ENCODE measurements at places on chromosomes 4 and X.

DNA sequence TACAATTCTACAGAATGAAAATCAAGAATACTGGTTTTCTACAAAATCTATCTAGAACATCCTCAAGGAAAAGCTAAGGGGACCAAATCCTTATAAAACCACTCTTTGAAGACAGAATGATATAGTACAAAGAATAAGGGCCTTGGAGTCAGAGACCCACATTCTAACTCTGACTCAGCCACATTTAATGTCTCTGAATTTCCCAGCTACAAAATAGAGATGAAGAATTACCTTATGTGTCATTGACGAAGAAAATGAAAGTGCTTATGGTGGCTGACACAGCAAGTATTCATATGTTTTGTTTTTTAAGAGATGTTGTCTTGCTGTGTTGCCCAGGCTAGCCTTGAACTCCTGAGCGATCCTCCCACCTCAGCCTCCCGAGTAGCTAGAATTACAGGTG, 35.9 kb upstream of the CXorf38 start:
- no peak for DNase-seq

GRCh38 chr4:58214376-58214775, 1104.2 kb upstream of the IGFBP7 start:
- DNase-seq, result no peak

DNA sequence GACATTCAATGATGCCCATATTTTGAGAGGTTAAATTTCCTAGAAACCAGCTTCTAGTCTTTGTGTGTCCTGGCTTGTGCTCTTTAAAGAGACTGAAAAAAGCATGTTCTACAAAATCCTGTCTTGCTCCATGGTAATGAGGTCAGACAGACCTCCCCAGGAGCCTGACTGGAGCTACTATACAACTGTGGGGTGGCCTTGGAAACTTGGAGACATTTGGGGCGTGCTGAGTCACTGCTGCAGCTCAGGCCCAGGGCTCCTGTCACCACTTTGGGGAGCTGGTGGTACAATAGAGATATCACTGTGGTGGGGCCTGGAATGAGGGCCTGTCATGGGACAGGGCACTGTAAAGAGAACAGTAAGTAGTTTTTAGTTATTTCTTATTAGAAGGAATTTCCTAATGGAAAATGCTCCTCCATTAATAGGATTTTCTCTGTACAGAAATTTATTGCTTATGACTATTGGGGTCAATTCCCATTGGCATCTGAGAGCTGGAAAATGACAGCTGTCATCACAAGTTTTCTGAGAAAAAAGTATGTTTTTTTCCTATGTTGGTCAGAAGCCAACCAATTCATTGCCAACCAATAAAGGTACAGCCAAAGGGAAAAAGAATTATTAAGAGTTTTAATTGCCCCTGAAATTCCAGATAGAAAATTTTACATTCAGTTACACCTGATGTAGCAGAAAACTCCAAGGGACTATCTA, 207.4 kb upstream of the JADE1 start:
- no peak for DNase-seq

- DNase-seq, result no peak
Measured at GRCh38 chr4:107147873-107148272, 111.8 kb upstream of the DKK2 start.

DNA sequence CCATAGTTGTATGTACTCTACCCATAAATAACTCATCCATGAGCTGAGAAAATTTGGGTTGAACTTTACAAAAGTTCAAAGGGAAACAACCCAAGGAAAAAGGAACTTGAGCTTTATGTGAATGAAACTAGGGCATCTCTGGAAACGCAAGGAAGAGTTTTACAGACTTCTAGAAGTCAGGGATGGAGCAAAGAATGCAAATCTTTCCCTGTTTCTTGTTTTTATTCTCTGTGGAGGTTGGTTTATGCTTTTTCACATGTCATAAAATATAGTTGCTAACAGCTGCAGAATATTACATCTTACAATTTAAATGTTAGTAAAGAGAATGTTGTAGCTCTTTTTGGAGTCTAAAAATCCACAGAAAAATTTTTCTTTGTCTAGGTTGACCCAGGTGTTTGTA, 754.1 kb downstream of the PCDH7 start:
- no peak for DNase-seq

- DNase-seq, result peak; percentile 4
Measured at GRCh38 chr4:174398728-174399127, 115.0 kb downstream of the CEP44 start.

DNA sequence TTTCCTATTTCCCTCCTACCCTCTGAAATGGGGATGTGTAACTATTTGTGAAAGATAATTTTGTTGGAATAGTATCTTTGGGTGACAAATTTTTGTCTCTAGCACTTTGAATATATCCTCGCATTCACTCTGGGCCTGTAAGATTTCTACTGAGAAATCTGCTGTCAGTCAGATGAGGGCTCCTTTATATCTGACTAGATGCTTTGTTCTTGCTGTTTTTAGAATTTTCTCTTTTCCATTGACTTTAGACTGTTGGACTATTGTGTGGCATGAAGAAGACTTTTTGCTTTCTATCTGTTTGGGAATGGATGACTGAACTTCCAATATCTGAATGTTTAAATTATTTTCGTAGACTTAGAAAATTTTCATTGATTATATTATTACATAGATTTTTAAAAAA, 54.2 kb upstream of the GRID2 start:
- no peak for DNase-seq

DNA sequence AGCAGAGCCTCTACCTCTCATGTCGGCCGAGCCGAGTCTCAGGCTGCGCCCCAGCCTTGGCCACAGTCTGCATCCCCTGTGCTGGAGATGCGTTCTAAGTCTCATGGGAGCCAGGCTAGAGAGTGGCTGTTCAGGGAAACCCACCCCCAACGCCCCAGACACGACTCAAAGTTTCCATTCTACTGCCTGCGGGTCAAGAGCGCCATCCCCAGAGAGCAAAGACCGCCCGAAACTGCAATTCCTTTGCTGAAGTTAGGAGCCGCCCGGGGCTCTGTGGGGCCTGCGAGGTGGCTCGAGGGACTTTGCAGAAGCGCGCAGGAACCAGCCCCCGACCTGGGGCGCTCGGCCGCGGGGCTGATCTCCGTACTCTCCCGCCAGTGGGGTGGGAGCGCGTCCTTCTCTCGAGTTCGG, 10.0 kb upstream of the ELF4 start:
- no peak for DNase-seq

DNA sequence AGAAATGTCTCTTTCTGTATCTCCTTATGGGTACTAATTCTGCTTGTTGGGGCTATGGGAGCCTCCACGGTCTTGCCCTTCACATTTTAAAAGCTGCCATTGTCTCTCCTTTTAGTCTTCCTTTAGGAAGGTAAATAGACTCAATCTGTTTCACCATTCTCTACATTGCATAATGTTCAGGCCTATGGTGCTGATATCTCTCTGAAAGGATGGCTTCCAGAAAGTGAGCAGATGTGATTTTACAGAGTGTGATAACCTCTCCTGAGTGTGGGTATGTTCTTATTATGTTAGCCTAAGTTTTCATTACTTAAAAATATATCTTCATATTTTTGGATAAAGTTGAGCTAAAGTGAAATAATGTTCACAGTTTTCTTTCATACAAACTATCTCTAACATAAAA, 254.0 kb upstream of the PITX2 start:
- no peak for DNase-seq

DNA sequence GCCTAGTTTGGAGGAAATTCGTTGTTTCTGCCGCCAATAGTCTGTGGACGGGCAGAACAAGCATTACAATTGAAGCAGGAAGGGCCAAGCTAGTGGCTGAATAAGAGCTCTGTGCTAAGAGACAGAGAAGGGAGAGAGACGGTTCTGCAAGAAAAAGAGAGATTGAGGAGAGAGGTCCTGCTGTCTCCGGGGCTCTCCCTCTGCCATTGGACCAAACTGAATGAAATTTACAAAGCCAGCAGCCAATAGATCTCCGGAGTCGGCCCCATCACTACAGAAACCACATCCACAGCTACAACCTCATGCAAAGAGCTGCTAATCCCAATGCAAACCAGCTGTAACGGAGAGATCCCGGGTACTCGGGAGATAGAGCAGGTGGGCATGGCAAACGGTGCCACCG, at the start of gene NLGN4X:
Gene NLGN4X (minus strand): TSS at position 148 of the 400 bp plus-strand sequence. CDS start 77,401 bp downstream, outside the sequence.
- DNase-seq, result no peak

- DNase-seq, result no peak
Measured at GRCh38 chrX:1914606-1915365, 299.9 kb downstream of the ASMT start.

- DNase-seq, result no peak
Measured at GRCh38 chr4:5784960-5785611, 74.1 kb downstream of the EVC start.

- DNase-seq, result no peak
Measured at GRCh38 chr4:17709763-17710068, 71.7 kb downstream of the FAM184B start.

DNA sequence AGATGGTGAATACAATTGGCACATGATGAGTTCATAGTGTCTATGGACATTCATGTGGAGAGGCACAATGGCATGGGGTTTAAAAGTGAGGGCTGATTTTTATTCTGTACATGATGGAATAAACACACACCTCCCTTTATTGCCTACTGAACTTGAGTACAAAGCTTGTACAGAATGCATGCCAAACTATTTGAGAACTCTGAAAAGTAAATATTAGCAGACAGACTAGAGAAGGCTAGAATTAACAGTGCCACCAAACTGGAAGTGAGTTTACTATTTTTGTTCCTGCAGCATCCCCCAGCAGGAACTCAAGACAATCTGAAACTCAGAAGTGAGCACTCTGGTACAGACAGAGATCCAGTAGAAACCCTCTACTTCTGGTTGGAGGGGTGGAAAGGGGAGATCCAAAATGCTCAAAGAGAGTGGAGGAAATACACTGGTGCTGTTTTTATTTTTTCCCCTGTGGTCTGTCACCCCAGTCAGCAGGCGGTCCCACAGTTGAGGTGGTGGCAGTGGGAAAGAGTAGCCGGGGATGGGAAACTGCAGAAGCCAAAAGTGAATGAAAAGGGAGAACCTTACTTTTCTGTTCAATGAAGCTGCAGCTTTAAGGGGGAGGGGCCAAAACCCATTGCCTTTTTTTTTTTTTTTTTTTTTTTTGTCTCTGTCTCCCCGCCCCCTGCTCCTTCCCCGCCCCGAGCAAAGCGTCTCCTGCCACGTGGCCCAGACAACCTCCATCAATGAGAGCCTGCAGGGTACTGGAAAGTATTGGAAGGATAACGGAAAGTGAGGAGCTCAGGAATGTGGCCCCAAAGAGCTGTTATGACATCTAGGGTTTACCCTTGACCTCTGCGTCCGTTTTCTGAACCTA, 20.5 kb downstream of the AKAP4 start:
- no peak for DNase-seq

GRCh38 chr4:120034913-120035312, 31.7 kb downstream of the MAD2L1 start:
- DNase-seq, result no peak

DNA sequence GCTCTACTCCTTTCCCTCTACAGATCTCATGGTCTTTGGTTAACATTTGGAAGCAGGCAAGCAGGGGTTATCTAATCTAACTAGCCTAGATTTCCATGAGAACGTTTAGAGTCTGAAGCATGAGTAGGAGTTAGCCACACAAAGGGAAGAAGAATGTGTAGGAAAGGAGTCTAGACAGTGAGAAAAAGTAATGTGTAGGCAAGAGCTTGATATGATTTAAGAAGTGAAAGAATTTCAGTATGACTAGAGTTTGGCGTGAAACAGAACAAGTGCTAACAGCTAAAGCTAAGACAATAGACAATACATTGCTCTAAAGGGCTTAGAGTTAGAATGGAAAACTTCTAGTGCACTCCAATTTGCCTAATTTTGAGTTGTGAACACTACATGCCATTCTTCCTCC, 10.8 kb downstream of the CXCL8 start:
- DNase-seq, result no peak

GRCh38 chrX:136667446-136668168, 19.6 kb downstream of the CD40LG start:
- no peak for DNase-seq

GRCh38 chr4:106588891-106589290, 220.3 kb upstream of the GIMD1 start:
- no peak for DNase-seq

DNA sequence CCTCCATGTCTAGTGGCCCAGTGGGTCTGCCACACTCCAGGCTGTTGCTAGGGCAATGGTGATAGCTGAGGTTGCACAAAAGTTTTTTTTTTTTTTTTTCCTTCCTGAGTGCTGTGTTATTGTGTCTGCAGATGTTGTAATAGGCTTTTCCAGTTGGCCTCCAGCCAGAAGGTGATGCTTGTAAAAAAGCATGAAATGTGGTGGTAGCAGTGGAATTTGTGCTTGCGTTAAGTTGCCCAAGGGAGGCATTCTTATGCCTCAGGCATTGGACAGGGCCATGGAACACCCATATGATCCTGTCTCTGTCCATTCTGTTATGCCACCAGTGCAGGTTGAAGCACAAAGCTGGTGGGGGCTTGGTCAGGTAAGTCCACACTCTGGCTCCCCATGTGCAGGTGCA, 660.5 kb upstream of the SPANXN1 start:
- no peak for DNase-seq

GRCh38 chr4:45646885-45647590, 476.8 kb downstream of the GABRG1 start:
- no peak for DNase-seq

- no peak for DNase-seq
Measured at GRCh38 chr4:41175794-41176193, 38.5 kb downstream of the APBB2 start.

GRCh38 chrX:141278306-141278705, 36.0 kb upstream of the SPANXC start:
- no peak for DNase-seq

DNA sequence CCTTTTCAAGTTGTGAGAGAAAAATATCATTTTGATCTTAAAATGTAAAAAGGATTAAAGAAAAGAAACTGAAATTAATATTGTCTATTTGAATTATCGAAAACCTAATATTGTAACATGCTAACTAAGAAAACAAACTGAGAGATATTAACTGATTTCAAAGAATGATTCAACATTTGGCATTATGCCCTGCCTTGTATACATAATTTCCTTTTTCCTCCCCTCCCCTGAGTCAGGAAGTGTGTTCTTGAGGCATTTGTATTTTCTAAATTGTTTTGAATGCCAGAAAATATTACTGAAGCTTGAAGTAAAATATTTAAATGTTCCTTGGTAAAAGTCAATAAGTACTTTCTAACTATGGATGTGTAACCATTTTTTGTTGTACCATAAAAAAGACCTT, 49.4 kb downstream of the RPS6KA3 start:
- DNase-seq, result no peak
